GM23338 (cell line): ENCODE measurements at places on chromosomes 4 and X. TPM values are rescaled to one million over a fixed set of nuclear protein-coding genes. Genes with fewer than 3 reads are reported as not detected.

The NXF3 gene
- total RNA-seq, result not detected in 2 replicates

The CT45A5 gene
- not detected in 2 replicates for total RNA-seq

The PHKA1 gene
- 6.8 and 7.5 TPM in 2 replicates for total RNA-seq

The ITGB1BP2 gene
- total RNA-seq, result 3.2 and 10.9 TPM in 2 replicates

The EFHC2 gene
- total RNA-seq, result 2.6 and 3.1 TPM in 2 replicates

The MAGEB6 gene
- not detected in 2 replicates for total RNA-seq

The IQCM gene
- total RNA-seq, result not detected in 2 replicates

The FABP2 gene
- not detected in 2 replicates for total RNA-seq

The GRIA2 gene
- total RNA-seq, result not detected in 2 replicates

The MXRA5 gene
- total RNA-seq, result 2.6 and 3.1 TPM in 2 replicates

The F8A3 gene
- 0.87 TPM in 1 of 2 replicates, not detected in the other for total RNA-seq

The RAB40A gene
- not detected in 2 replicates for total RNA-seq

The ESX1 gene
- not detected in 2 replicates for total RNA-seq

The FAM114A1 gene
- 14.5 and 20.3 TPM in 2 replicates for total RNA-seq

The SRPK3 gene
- 0.23 TPM in 1 of 2 replicates, not detected in the other for total RNA-seq
